NCI-H1092 treated with DMSO at 0.1 percent for 48 hours (cell line): ENCODE measurements at places on chromosomes 11 and 22.

DNA sequence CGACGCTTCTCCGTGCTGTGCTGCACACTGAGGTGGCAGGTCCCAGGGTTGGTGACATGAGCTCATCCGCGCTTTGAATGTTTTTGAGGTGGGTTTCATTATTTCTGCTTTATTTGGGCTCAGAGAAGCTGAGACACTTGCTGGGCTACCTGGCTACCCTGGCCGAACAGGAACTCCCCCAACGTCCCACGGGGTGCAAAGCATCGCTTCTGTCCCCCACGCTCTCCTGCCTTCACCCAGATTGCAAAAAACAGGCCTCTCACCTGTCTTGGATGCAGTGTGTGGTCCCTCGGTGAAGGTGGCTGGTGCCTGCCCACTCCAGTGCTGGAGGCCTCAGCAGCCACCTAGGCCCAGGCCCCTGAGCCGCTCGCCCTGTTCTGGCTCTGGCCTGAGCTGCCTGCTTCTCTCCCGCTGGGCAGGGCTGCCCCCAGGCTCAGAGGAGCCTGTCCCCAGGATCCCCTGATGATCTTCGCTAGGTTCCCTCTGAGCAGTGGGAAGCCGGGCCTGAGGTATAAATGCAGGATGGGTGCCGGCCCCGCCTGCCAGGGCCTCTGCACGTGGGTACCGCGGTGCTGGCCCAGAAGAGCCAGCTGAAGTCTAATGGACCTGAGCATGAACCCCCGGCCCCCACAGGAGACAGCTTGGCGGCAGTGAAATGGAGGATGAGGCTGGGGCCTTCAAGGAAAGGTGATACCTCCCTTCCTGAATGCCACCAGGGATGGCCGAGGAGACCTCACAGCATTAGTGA is 15.8 kb upstream of the MRGPRD start:
- DNase-seq, result no peak

DNA sequence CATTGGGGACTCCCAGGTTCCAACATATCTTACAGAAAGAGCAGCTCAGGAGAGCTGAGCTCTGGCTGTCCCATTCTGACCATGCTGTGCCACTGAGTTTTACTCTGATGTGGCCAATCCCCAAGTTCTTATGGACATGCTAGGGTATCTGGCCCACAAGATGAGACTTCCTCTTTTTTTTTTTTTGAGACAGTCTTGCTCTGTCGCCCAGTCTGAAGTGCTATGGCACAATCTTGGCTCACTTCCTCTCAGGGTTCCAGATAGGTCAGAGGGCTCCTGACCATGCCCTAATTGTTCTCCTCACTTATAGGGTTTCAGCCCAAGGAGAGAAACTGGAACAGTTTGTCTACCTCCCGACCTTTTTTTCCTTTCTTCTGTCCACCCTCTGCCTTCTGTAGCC is 152.3 kb upstream of the CCDC90B start:
- no peak for DNase-seq

GRCh38 chr22:37697538-37697835 is 639 bp downstream of the TRIOBP start:
- no peak for DNase-seq

DNA sequence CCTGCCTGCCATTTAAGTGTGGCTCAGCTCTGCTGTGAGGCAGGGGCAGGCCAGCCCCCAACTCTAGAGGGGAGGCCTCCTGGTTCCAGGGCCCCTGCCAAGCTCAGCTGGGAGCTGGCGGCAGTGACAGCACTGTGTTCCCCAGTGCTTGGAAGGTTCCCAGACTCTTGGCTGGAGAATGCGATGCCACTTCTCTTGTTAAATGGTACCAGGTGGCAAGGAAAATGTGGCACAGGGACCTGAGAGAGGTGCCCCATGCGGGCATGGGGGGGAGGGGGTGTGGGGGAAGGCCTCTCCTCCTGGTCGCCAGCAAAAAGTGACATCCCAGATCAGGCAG is 8.4 kb upstream of the TNFRSF13C start:
- DNase-seq, result peak; percentile 56

DNA sequence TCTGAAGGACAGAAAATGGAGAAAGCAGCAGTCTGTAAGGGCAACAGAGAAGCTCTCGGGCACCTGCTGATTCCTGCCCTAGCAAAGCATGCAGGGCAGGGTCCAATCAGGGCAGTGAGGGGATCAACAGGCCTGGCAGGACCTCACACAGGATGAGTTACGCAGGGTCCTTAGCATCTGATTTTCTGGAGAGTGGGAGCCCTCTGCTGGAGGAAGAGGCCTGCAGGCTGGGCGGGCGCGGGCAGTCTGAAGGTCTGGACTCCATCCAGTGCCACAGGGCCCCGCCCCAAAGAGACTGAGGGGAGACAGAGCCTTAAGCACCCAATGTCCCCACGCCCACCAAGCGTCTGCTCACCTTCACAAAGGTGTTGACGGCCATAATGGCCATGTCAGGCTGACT is 28.9 kb downstream of the AP1B1 start:
- no peak for DNase-seq

DNA sequence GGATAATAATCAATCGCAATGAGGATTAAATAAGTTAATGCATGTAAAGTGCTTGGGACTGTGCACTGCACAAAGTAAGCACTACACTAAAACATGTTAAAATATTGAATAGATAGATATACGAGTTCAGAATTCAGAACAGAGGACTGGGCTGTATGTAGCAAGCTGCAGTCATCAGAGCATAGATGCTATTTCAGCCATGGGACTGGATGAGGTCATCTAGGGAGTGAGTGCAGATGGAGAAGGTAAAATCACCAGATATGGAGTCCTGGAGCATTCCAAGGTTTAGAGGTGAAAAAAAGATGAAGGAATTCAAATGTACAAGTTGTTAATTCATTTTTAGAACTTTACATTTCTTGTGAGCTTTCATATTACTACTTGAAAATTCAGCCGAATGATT is 347.5 kb upstream of the DDI1 start:
- DNase-seq, result no peak

DNA sequence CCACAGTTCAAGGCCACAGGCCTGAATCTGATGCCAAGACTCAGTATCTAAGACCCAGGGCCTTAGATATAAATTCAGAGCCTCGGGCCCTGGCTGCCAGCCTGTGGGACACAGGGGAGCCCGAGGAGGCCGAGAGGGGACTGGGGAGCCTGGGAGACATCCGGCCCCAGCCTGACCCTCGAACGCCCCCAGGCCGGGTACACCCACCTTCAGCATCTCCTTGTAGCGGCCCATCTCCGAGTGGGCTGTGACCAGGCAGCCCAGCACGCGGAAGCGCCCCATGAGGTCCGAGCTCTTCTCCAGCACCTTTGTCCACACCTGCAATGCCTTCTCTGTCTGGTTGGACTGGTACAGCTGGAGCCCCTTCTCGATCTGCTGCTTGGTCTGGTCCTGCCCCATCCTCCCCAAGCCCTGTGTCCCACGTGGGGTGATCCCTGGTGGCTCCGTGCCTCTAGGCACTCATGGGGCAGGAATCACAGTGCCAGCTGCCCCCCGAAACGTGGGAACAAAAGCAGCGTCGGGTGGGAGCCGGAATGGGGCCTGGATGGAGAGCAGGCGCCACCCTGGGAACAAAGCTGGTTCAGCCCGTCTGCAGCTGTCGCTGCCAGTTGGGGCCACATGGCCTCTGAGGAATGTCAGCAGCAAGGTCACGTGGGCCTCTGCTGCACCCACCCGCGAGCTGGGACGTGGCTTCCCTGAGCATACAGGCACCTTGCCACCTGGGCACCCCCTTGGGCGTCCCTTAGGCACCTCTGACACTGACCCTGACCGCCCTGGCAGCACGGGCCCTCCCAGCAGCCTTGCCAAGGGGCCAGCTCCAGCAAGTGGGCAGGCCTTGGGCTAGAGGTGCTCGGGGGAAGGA is at the start of gene RAPSN:
Gene RAPSN (minus strand): TSS at position 571 of the 862 bp plus-strand sequence. CDS start 172 bp downstream, at position 399.
- no peak for DNase-seq
